Renal cortical epithelial cell (primary cell): ENCODE measurements at places on chromosomes 3 and 15.
A peak's percentile ranks its signal among the peaks of the same experiment; 100 is the strongest.

DNA sequence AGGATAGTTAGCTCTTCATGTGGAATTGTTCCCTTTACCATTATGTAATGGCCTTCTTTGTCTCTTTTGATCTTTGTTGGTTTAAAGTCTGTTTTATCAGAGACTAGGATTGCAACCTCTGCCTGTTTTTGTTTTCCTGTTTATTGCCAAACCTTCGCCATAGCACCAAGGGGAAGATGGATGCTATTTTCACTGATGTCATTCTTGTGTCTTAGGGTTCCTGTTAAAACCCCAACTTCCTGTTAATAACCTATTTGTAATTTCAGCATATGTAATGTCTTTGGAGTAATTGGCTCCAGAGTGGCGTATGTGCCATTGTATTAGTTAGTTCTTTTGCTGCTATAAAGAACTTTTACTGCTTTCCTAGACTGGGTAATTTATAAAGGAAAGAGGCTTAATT lies 10.8 kb downstream of the SAMMSON start:
- DNase-seq = no peak

GRCh38 chr3:10251006-10251405 lies 2.7 kb downstream of the TATDN2 start:
- DNase-seq = no peak

GRCh38 chr15:88705769-88706165 lies 67.0 kb downstream of the ISG20 start:
- DNase-seq = no peak

DNA sequence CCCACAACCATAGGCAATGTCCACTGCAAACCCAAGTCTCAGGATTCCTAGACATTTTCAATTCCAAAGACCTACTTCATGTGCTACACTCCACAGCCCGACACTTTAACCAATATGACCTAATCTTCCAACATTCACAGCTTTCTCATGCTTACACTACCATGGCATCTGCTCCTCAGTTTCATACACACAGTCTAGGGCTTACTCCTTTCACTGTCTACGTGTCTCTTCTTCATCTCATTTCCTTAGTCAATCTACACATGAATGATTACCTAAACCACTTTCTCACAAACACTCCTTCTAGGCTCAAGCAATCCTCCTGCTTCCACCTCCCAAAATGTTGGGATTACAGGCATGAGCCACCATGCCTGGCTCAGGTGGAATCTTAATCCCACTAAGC lies 106.3 kb downstream of the STAG1 start:
- DNase-seq = no peak

GRCh38 chr3:170171563-170171962 lies 10.0 kb downstream of the PHC3 start:
- DNase-seq = no peak

GRCh38 chr3:133955892-133956291 lies 60.2 kb upstream of the RAB6B start:
- peak; percentile 47 for DNase-seq

DNA sequence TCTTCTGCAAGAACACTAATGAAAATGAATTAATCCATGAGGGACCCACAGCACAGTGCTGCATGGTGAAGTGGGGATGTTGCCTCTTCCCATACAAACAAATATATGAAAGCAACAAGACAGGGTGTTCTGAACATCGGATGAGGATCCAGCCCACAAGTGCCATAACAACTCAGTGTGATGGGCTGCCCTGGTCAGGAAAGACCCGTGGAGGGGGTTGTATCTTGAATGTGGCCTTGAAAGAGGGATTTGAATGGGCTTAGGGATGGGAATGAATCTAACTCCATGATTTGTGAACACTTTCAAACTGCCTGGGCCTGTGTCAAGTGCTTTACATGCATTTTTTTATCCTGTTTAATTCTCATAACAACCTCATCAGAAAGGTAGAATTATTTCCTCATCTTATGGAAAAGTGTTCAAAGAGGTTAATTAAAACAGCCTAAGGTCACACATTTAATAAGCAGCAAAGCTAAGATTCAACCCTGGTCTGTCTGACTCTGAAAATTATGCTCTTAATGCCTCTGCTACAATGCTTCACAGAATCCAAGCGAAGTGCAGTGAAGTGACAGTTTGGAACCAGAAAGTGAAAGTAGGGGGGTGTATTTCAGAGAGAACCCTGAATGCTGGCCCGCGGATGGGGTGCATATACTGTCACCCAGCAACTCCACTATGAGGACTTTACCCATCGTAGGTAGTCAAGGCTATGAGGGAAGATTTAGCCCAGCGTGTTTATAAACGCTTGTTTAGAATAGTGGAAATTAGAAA lies 65.6 kb upstream of the HEG1 start:
- no peak for DNase-seq

GRCh38 chr15:60162968-60163355 lies 158.9 kb downstream of the FOXB1 start:
- no peak for DNase-seq

DNA sequence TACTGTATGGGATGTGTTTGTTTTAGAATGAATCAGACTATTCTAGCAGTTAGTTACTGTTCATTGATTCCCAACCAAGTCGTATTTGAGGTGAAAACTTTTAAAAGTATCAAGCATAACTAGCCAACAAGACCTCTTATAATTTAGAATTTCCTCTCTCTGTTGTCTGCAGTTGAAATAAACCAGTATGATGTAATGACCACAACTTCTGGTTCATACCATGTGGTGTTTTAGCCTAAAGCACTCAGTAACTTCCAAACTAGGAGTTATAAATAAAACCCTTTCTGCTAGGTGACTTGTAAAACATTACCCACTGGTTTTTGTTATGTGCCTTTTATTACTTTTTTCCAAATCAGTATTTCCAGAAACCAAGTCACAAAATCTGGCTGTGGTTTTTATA lies 19.8 kb upstream of the P2RY12 start:
- peak; percentile 94 for DNase-seq

- peak; percentile 88 for DNase-seq
These were observed 11.0 kb downstream of the LYSMD2 start for GRCh38 chr15:51726302-51727073.

DNA sequence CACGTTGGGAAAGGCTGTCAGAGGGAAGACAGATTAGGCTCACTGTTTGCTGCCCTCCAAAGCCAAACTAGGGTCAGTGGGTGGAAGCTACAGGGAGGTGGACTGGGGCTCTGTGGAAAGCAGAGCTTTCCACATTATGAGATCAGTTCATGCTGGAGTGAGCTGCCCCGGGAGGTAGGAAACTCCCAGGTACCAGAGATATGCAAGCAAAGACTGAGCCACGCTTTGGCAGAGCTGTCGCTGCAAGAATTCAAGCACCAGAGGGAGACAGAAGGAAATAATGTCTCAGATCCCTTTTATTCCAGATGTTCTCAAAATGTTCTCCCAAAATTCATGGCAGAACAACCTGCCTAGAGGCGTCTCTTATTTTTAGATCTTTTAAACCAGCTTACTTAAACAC lies 286.6 kb downstream of the WDR72 start:
- no peak for DNase-seq

DNA sequence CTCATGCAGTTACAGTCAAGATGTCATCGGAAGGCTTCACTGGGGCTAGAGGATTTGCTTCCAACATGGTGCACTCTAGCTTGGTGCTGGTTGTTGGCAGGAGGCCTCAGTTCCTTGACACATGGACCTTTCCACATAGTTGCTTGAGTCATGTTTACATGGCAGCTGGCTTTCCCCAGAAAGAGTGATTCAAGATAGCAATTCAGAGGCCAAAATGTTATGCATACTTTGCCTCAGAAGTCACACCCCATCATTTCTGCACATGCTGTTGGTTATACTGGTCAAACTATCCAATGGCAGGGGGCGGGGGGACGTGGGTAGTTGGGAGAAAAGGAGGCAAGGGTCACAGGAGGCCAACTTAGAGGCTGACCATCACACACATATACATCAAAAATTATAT lies 58.7 kb downstream of the FOXB1 start:
- DNase-seq = no peak

DNA sequence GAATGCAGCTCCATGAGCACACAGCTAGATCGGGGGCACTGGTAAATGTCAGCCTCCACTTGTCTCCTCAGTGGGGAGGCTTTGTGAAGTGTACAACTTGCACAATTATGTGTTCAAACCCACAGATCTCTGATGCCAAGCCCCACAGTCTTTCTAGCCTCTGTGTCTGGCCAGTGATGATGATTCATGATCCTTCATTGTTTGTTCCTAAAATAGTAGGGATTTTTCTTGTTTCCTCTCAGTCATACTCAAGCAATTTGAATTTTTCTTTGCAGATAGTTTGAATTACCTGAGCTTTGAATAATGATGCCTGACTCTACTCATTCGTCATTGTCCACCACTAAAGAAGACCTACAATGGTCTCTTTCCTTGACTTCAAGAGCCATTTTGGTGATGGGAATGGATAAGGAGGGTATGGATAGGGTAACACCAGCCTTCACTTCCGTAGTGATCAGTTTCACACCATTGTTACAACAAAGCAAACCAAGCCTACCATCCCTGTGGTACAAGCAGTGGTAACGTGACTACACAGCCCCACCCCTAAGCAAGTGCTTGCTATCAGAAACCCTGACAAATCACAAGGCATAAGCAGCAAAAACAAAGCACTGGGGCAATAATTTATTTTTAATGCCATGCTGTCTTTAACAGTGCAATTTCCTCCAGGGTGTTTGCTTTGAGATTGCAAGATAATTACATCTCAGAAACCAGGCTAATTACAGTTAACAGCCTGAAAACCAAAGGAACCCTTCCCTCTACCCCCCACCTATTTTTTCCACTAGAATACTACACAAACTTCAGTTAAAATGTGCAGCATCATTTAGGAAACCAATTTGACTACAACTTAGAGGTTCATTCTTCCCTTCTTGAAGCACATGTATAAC lies 114.1 kb upstream of the PPP2R3A start:
- DNase-seq = peak; percentile 54

- no peak for DNase-seq
These were observed 858.3 kb downstream of the TUSC7 start for GRCh38 chr3:117567906-117568305.

GRCh38 chr15:58459560-58459959 lies 27.8 kb downstream of the LIPC start:
- no peak for DNase-seq

GRCh38 chr3:4501437-4501836 lies 8.3 kb downstream of the ITPR1 start:
- DNase-seq = peak; percentile 18

GRCh38 chr3:16897254-16897926 lies 12.6 kb downstream of the PLCL2 start:
- DNase-seq = peak; percentile 52

GRCh38 chr3:186073641-186074040 lies 35.2 kb downstream of the ETV5 start:
- DNase-seq = no peak
